Cardiac muscle cell (in vitro differentiated cells and primary cell): ENCODE measurements at places on chromosomes 3 and 15. TPM values are rescaled to one million over a fixed set of nuclear protein-coding genes. Genes with fewer than 3 reads are reported as not detected.

CACNA2D2 gene
- polyA plus RNA-seq, result 5.4 TPM in 2 replicates

- no peak for DNase-seq
Observed at GRCh38 chr15:39704235-39704634, 78.4 kb downstream of the FSIP1 start.

GRCh38 chr3:5122741-5123706, 932 bp downstream of the ARL8B start:
- DNase-seq, result peak; percentile 84

DZIP1L gene
- 19.4 and 21.5 TPM in 2 replicates for polyA plus RNA-seq

- no peak for DNase-seq
Observed at GRCh38 chr15:90287101-90287500, 21.6 kb downstream of the NGRN start.

DNA sequence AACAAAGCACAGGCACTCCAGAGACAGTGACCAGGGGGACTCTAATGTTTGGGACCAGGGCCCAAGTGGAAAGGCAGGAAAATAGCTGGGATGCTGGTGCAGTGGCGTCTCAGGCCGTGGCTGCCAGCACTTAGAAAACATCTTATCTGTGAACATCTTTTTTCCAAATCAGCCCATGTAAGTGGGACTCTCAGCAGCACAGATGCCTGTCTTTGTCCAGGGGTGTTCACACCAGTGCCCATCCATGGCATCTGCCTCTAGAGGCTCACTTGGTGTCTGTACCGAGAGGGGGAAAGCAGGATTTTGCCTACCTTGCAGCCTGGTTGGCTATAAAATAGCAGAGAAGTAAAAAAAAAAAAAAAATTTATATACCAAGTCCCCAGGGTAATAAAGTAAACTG, 26.7 kb downstream of the SLC12A8 start:
- DNase-seq, result no peak

USP3 gene
- polyA plus RNA-seq, result 20.2 and 25.9 TPM in 2 replicates
